Inflammatory macrophage treated with lipopolysaccharide for 1 hour (primary cell): ENCODE measurements at places on chromosomes 2 and 18.
A peak's percentile ranks its signal among the peaks of the same experiment; 100 is the strongest.

DNA sequence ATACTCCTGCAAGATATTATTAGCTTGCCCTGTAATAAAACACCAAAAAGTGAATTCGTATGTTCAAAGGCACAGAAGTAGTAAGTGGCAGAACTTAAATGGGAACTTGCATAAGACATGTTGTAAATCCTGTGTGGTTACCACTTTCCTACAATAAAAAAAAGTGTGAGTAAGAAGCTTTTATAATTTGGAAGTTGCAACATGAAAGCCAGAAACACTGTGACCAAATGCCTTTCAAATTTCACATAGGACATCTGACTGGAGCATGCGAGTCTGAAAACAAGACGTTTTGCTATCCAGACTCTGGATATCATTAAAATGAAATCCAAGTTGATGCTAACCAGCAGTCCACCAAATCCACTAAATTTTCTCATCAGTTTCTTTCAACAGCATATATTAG, 886.2 kb upstream of the NRXN1 start:
- no peak for DNase-seq

- no peak for DNase-seq
Measured at GRCh38 chr2:125427721-125428315, 1228.1 kb upstream of the GYPC start.

- DNase-seq, result no peak
Measured at GRCh38 chr2:45169339-45170190, 160.3 kb upstream of the SIX2 start.

DNA sequence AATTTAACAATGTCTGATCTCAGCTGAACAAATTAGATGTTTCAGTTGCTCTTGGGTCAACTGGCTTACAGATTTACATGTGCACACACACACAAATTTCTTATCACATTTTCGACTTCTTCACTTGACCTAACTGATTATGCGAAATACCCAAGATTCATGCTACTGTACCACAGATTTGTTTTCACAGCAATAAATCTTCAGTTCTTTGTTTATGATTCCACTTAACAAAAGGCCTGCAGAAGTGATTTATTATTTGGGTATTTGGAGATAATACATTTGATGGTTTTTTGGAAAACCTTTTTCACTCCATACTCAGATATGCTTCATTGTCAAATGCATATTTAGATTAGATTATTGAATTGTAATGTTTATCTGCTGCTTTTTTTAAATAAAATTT, 129.0 kb downstream of the GALNT1 start:
- no peak for DNase-seq

DNA sequence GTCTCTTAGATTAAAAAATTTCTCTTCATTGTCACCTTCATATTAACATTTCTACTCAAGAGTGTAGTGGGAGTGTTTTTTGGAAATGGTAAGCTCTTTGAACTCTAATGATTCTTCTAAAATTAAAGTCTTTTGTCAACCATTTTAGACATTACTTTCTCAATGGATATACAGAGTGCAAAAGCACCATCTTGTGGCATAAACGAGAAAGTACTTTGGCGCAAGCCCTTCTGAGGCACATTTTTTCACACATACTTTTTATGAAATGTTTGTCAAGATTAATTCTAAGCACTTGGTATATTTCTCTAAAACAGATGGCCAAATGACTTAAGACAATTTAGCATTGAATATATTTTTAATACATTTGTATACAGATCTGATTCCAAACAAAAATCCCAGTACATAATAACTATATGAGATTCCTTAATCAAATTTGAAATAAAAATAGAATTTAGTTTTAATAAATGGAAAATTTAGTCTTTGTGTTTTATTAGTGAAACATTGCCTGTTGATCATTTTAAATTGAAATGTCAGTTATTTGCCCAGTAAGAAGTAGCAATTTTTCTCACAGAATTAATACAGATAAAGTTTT, 63.3 kb upstream of the GALNT5 start:
- peak; percentile 35 for DNase-seq

GRCh38 chr2:230925879-230926765, 1.1 kb upstream of the GPR55 start:
- DNase-seq, result no peak

GRCh38 chr2:46171411-46171953, 125.7 kb upstream of the EPAS1 start:
- no peak for DNase-seq

- DNase-seq, result no peak
Measured at GRCh38 chr18:62399781-62400308, 74.7 kb downstream of the TNFRSF11A start.

GRCh38 chr2:191015239-191015638, 1.3 kb upstream of the STAT1 start:
- no peak for DNase-seq

DNA sequence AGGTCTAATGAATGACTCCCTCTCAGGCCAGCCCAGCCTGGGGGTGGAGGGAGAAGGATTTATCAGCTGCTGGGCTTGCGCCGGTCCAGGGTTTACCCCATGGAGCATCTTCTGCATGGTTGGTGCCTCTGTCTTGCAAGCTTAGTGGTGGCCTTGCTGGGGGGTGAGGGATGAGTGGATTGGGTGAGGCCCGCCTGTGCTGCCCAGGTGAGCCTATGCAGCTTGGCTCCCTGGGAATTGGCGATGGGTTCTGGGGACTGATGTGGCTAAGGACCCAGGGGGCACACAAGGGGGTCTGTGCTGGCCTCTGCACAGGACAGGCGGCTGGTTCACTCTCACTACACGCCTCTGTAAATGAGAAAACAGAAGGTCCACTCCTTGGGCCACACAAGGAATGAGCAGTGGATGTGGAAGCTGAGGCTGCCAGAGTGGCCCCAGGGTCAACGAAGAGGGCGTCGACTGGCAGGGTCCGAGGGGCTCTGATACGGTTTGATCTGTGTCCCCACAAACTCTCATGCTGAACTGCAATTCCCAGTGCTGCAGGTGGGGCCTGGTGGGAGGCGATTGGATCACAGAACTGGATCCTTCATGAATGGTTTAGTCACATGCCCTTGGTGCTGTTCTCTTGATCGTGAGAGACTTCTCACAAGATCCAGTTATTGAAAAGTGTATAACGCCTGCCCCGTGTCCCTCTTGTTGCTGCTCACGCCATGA, 151.6 kb upstream of the HDAC4 start:
- DNase-seq, result no peak

DNA sequence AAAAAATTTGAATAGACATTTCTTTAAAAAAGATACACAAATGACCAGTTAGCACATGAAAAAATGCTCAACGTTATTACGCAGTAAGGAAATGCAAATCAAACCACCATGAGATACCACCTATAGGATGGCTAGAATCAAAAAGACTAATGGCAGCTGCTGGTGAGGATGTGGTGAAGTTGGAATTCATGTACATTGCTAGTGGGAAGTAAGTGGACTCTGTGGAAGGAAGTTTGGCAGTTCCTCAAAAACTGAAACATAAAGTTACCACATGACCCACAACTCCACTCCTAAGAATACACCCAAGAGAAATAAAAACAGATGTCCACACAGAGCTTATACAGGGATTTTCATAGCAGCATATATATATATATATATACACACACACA, 51.2 kb downstream of the MBP start:
- DNase-seq, result peak; percentile 82

GRCh38 chr2:109636317-109636716, 22.2 kb downstream of the SOWAHC start:
- DNase-seq, result peak; percentile 96
